Activated CD8-positive, alpha-beta T cell treated with anti-CD3 and anti-CD28 coated beads, Interleukin-2, amount 10 ng/mL, durations not matched to agents 7 days and 5 days (primary cell): ENCODE measurements at places on chromosomes 6 and 20.

GRCh38 chr6:99613705-99614429 lies 7.2 kb downstream of the PRDM13 start:
- peak overlapping the region; percentile 70 for H3K4me3 ChIP-seq
- H3K27ac ChIP-seq = no peak overlapping the region
- peaks cover 73% of the 10 kb centered on the region for H3K27me3 ChIP-seq
- peaks cover 35% of the 10 kb centered on the region for H3K4me1 ChIP-seq

DNA sequence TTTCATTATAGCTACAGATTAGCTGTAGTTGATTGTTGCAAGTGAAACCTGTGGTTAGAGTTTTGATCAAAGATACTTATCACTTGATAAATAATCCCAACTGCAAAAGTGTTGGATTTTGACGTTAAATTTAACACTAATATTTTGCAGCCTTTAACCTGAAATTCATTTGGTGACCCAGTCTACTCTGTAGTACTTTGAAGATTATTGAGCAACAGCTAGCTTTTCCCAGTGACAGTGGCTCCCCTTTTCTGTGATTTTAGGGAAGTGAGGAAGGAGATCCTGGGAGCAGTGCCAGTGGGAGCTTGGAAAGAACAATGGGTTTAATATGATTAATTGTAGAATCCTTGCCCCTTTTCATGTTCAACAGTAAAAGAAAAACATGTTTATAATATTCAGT lies 76.9 kb downstream of the NCOA3 start:
- no peak overlapping the region for H3K4me3 ChIP-seq
- H3K27me3 ChIP-seq = no peaks in the 10 kb centered on the region
- peaks cover 10% of the 10 kb centered on the region for H3K36me3 ChIP-seq
- no peak for DNase-seq
- H3K27ac ChIP-seq = no peak overlapping the region
- peaks cover 39% of the 10 kb centered on the region for H3K4me1 ChIP-seq

DNA sequence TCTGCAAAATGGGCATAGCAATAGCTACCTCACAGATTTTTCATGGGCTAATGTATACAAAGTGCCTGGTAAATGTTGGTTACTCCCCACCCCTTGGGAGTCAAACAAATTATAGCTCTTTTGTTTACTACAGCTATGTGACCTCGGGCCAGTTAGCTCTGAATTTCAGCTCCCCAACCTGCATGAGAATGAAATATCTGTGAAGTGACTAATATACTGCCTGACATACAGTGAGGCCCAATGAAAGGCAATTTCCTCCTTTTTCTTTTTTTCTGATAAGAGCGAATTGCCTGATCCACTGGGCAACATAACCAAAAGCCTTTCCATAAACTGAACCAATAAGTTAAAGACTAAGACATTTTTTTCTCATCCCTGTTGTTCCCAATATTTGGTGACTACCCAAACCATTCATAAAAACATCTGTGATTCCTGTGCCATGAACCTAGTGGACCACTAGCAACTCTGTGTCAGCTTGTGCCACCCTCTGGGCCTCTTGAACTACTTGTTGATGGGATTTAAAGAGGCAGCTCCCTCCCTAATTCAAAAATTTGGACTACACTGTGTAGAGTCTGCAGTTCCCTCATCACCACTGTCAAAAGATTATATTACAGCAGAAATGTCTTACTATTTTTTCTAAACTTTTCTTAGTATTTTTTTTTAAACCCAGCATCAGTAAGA lies 91.9 kb upstream of the TMEM30A start:
- DNase-seq = no peak
- H3K4me1 ChIP-seq = no peaks in the 10 kb centered on the region

GRCh38 chr6:149332602-149333265 lies 15.2 kb downstream of the TAB2 start:
- peak overlapping the region; percentile 7 for H3K27ac ChIP-seq
- peaks cover 87% of the 10 kb centered on the region for H3K4me1 ChIP-seq
- no peak for DNase-seq
- no peaks in the 10 kb centered on the region for H3K27me3 ChIP-seq

GRCh38 chr6:105174512-105174911 lies 5.3 kb downstream of the POPDC3 start:
- peaks cover 25% of the 10 kb centered on the region for H3K27me3 ChIP-seq
- H3K36me3 ChIP-seq = no peaks in the 10 kb centered on the region
- no peaks in the 10 kb centered on the region for H3K4me1 ChIP-seq

- no peaks in the 10 kb centered on the region for H3K27me3 ChIP-seq
- H3K27ac ChIP-seq = no peak overlapping the region
- no peak for DNase-seq
Measured at GRCh38 chr6:56048601-56049000, 173.2 kb upstream of the BMP5 start.

GRCh38 chr6:117156741-117157140 lies 108.6 kb upstream of the VGLL2 start:
- H3K4me3 ChIP-seq = no peak overlapping the region
- no peaks in the 10 kb centered on the region for H3K4me1 ChIP-seq
- H3K27me3 ChIP-seq = no peaks in the 10 kb centered on the region
- DNase-seq = no peak

DNA sequence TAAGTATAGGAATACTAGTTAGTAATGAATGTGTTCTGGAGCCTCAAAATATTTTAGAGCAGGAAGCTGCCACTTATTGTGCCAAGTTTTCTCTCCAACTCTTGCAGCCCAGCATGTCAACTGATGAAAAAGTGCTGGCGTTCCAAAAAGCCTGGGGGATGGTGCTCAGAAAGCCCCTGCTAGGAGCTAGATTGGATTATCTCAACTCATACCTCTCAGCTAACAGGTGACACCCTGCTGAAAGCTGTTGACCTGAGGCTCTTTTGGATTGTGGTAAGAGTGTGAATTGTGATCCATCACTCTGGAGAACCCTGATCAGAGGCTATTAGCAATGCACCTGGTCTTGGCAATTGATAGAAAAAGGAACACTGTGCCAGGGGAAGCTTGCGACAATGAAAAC lies 580.4 kb downstream of the EYS start:
- H3K27me3 ChIP-seq = no peaks in the 10 kb centered on the region
- H3K27ac ChIP-seq = no peak overlapping the region
- H3K4me1 ChIP-seq = no peaks in the 10 kb centered on the region
- DNase-seq = no peak
- H3K4me3 ChIP-seq = no peak overlapping the region

DNA sequence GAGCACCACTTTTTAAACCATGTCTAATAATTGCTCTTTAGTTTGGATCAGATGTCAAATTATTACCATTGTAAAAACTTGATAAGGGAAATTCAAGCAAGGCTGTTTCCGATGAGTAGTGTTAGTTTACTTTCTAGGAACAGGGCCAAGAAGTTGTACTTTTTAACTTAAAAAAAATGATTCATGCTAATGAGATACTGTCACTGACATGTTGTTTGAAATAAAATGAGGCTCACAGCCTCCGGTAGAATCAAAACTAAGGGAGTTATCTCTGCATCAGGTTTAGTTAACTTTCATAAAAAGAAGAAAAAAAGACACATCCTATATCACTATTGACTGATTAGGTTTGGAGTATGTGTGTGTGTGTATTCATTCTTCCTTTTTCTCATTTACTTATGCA lies 55.2 kb upstream of the SUPT3H start:
- no peak for DNase-seq
- peaks cover 64% of the 10 kb centered on the region for H3K4me1 ChIP-seq

DNA sequence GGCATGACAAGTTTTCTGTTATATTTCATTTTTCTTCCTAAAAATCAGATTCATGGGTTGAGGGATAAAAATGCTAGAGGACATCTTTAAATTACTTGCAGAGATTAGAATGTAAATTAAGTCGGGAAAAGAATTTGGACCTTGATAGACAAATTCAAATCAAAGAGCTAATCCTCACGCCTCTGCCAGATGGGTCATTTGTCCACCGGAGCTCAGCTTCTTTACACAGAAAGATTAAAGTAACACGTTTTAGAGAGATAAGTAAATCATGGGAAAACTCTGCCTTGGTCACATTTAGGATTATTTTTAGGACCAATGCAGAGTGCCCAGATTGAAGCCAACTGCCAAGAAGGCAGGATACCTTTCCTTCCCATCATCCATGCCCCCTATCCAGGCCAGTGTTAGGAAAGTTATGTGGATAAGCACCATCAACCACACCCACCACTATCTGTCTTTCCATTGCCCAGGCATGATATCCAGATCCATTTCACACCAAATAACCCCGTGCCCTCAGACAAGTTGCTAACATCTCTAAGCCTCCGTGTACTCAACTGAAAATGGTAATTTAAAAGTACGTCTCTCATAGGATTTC lies 397.4 kb upstream of the PLCB4 start:
- no peaks in the 10 kb centered on the region for H3K27me3 ChIP-seq
- no peaks in the 10 kb centered on the region for H3K36me3 ChIP-seq
- no peak overlapping the region for H3K4me3 ChIP-seq
- DNase-seq = no peak
- H3K27ac ChIP-seq = no peak overlapping the region

- no peak overlapping the region for H3K4me3 ChIP-seq
- no peak overlapping the region for H3K27ac ChIP-seq
- no peak for DNase-seq
- H3K36me3 ChIP-seq = no peaks in the 10 kb centered on the region
- H3K4me1 ChIP-seq = no peaks in the 10 kb centered on the region
Measured at GRCh38 chr20:40008177-40008576, 680.9 kb downstream of the MAFB start.

DNA sequence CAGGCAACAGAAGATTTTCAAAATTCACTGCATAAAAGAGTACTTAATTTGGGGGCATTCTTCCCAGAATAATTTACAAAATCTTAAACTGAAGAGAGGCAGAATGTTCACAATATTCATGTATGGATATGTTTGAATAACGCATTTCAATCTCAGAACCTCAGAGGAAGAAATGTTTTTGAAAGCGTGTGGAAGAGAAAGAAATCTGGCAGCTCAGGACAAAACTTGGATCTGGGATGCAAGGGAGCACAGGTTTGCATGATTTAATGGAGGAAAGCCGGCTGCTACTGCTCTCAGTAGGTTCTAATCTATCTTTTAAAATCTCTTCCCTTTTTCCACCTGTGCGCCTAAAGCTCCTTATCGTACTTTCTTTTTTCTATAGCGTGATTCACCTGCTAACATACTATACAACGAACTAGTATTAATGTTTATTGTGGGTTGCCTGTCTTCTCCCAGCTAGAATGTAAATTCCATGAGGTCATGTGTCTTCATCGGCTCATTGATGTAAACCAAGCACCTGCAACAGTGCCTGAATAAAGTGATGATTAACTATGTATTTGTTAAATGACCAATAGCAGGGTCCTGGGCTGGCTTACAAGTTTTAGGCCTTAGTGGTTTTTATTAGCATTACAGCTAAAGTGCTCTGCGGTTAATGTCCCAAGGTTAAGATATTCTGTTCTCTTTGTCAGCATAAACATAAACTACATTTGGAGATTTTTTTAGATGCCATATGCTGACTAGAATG lies 15.3 kb downstream of the PRL start:
- H3K36me3 ChIP-seq = no peaks in the 10 kb centered on the region
- no peaks in the 10 kb centered on the region for H3K4me1 ChIP-seq
- no peak overlapping the region for H3K4me3 ChIP-seq
- DNase-seq = no peak
- no peak overlapping the region for H3K27ac ChIP-seq

DNA sequence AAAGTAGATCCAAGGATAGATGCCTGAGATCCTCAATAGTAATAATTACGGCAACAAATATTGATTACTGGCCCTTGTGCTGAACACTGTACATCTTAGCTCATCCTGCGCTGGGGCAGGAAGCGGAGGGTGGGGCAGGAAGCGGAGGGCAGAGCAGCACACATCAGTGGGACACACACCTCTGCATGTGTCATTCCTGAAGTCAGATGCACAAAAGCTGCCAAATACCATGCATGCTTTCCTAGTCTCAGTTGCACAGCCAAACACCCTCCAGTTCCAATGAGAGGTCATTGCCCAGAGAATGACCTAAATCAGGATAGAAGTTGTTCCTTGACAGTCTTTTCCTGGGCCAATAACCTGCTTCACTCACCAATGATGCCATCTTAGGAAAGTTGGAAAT lies 74.4 kb upstream of the FOXC1 start:
- no peaks in the 10 kb centered on the region for H3K27me3 ChIP-seq
- H3K36me3 ChIP-seq = no peaks in the 10 kb centered on the region
- peaks cover 10% of the 10 kb centered on the region for H3K4me1 ChIP-seq
- H3K27ac ChIP-seq = no peak overlapping the region

DNA sequence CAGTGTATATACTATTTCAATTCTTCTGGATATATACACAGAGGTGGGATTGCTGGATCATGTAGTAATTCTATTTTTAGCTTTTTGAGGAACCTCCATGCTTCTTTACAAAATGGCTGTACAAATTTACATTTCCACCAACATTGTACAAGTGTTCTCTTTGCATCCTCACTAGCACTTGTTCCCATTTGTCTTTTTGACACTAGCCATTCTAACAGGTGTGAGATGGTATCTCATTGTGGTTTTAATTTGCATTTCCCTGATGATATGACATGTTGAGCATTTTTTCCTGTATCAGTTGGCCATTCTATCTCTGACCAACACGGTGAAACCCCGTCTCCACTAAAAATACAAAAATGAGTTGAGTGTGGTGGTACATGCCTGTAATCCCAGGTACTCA lies 68.1 kb upstream of the PMEPA1 start:
- peaks cover 12% of the 10 kb centered on the region for H3K27me3 ChIP-seq
- no peaks in the 10 kb centered on the region for H3K4me1 ChIP-seq
- H3K36me3 ChIP-seq = no peaks in the 10 kb centered on the region
- no peak overlapping the region for H3K4me3 ChIP-seq

GRCh38 chr6:38233161-38233791 lies 406.5 kb downstream of the BTBD9 start:
- H3K4me1 ChIP-seq = no peaks in the 10 kb centered on the region
- H3K4me3 ChIP-seq = no peak overlapping the region
- no peak for DNase-seq
- no peak overlapping the region for H3K27ac ChIP-seq
- no peaks in the 10 kb centered on the region for H3K36me3 ChIP-seq

- H3K4me3 ChIP-seq = no peak overlapping the region
- H3K36me3 ChIP-seq = no peaks in the 10 kb centered on the region
- H3K27me3 ChIP-seq = no peaks in the 10 kb centered on the region
- H3K27ac ChIP-seq = no peak overlapping the region
- no peak for DNase-seq
Measured at GRCh38 chr6:2412731-2413130, 167.3 kb upstream of the GMDS start.

- no peaks in the 10 kb centered on the region for H3K4me1 ChIP-seq
- H3K36me3 ChIP-seq = no peaks in the 10 kb centered on the region
- DNase-seq = no peak
- H3K27ac ChIP-seq = no peak overlapping the region
Measured at GRCh38 chr6:107560657-107561056, 70.7 kb downstream of the SOBP start.

- no peak for DNase-seq
- peaks cover 11% of the 10 kb centered on the region for H3K27me3 ChIP-seq
- H3K4me3 ChIP-seq = no peak overlapping the region
- H3K4me1 ChIP-seq = peaks cover 38% of the 10 kb centered on the region
- H3K36me3 ChIP-seq = no peaks in the 10 kb centered on the region
- peak overlapping the region; percentile 57 for H3K27ac ChIP-seq
Measured at GRCh38 chr6:36780442-36781177, 58.6 kb downstream of the CPNE5 start.
